HS-27A (cell line): ENCODE measurements at places on chromosomes 1 and 21.
A peak's percentile ranks its signal among the peaks of the same experiment; 100 is the strongest.

GRCh38 chr1:32464716-32465577 lies at the start of gene ZBTB8B:
TSS of gene ZBTB8B (plus strand) at chr1:32465072. CDS start at chr1:32470625, 5,553 bp downstream.
- no peak for DNase-seq

DNA sequence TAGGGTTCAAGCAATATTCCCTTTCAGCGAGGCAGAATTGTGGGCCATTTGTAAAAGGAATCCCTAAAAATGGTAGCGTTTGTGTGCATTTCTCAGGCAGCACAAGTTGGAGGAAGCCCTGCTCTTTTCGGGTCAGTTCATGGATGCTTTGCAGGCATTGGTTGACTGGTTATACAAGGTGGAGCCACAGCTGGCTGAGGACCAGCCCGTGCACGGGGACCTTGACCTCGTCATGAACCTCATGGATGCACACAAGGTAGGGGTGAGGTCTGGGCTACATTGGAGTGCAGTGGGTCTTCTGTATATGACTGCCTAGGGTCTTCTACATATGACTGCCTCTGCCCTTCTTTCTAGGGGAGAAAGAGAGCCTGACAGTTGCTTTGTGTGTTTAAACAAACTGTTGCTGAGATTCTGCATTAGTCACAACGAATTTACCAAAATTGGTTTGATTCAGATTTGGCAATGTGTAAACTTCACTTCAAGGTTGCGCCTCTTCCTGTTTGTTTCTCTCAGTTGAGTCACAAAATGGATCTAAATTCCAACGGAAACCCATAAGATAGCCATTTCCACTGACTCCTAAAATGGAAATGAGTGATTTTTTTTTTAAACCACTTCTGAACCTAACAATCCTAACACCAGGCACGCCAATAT lies 40.4 kb upstream of the BMP8A start:
- no peak for DNase-seq

DNA sequence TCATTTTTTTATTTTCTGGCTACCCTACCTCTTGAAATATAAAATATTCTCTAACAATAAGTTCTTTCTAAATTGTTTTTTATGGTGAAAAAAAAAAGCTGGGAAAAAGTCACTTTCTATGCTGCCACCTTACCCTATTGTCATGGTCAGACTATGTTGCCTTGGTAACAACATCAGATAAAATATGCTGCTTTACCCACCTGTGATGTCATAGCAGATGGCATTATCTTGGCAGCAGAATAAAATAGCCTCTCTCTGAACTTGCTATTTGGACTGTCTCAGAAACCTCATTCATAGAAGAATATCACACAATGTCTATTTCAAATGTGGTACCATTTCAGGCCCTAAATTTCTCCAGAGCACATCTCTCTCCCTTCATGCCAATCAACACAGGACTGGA lies 69.6 kb upstream of the SGIP1 start:
- no peak for DNase-seq

- no peak for DNase-seq
Observed at GRCh38 chr1:106780806-106781569, 275.5 kb upstream of the PRMT6 start.

GRCh38 chr1:245465666-245466065 lies 310.9 kb downstream of the KIF26B start:
- no peak for DNase-seq

GRCh38 chr1:205484985-205485967 lies 19.2 kb upstream of the CDK18 start:
- DNase-seq: no peak

DNA sequence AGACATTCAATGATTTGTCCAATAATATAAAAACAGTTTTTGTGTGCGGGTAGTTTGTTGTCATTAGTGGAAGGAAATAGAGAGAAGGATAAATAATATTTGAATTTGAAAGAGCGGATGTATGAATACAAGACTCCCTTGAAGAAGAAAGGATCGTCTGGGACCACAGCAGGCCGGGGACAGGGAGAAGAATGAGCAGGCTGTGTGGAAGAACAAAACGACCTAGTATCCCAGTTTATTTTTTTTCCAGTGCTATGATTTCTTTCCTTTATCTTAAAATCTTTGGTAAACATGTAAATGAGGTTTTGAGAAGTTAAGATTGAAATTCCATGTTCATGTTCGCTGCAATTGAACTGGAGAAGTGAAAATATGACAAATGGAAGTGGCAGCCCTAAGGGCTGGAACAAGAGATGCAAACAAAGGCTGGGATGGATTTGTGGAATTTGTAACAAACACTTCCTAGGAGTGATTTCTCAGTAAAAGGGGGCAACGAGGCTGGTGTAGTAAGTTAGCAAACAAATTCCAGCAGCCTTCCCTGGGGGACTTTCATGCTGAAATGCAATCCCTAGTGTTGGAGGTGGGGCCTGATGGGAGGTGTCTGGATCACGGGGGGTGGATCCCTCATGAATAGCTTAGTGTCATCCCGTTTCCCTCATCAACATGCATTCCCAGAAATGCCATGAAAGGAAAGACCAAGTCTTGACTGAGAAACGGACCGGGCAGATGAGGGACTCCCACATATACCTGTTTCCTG lies 10.2 kb upstream of the IFI16 start:
- no peak for DNase-seq

GRCh38 chr1:74699331-74699730 lies 25.7 kb upstream of the ERICH3 start:
- no peak for DNase-seq

DNA sequence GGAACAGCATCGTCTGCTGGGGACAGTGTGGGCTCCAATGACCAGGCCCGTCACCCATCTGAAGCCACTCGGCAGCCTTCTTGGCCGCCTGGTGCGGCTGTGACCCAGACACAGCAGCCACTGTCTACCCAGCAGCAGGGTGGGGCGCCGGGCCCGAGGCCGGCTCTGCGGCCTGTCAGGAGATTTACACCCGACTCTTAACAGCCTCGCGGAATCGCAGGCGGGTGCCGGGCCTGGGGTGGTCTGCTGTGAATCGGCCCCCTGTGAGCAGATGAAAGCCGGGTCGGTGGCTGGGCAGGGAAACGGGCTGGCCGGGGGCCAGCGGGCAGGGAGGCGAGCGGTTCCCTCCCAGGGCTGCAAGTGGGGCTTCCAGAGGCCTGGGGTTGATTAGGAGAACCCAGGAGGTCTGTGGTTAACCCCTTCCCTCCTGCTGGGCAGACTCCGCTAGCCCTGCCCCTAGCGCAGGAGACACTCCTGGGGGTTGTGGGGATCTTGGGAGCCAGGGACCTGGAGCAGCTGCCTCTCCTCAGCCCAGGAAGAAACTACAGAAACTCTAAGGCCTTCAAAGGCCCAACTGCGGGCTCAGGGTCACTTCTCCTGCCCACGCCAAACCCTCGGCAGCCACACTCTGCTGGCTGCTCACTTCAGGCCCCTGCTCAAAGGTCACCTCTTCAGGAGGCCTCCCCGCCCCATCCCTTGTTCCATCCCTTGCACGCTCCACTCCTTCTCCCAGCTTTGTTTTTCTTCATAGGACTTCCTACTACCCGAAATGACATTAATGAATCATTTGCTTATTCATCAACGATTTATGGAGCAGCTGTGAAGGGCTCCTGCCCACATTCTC lies 15.6 kb downstream of the RUNX3 start:
- no peak for DNase-seq

- no peak for DNase-seq
Observed at GRCh38 chr1:160374306-160375110, 7.6 kb downstream of the NHLH1 start.

GRCh38 chr1:27887215-27888021 lies 15.1 kb downstream of the THEMIS2 start:
- DNase-seq: no peak

- no peak for DNase-seq
Observed at GRCh38 chr1:162530307-162530987, 31.1 kb upstream of the UAP1 start.

DNA sequence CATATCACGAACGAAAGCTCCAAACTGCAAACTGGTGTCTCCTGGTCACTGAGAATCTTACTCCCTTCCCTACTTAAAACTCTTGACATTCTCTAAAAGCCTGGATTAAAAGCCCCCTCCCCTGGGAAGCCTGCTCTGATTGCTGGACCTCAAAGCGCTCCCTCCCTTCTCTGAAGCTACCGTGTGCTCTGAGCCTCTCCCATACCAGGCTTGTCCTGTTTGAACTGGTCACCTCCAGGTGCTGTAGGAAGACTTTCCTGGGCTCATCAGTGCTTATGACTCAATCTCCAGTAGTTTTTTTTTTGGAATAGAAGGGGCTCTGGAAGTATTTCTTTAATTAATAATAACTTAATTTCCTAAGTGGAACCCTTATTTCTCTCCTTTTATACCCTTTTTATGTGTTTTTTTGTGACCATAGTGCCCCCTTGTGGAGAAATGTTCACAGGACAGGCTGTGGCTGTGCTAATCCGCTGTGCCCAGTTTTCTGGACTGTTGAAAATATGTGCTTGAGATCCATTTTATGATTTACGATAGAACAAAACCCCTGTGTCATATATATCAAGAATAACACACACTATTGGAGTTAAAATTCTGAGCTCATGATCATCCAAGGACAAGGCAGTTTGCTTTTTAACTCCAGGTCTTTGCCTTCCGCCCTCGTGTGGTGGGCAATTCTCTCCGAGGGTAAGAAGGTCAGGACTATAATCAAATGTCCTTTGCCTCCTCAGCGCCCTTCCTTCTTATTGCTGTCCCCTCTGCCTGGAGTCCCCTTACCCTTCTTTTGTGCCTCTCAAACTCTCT lies 16.9 kb downstream of the MTARC1 start:
- no peak for DNase-seq

DNA sequence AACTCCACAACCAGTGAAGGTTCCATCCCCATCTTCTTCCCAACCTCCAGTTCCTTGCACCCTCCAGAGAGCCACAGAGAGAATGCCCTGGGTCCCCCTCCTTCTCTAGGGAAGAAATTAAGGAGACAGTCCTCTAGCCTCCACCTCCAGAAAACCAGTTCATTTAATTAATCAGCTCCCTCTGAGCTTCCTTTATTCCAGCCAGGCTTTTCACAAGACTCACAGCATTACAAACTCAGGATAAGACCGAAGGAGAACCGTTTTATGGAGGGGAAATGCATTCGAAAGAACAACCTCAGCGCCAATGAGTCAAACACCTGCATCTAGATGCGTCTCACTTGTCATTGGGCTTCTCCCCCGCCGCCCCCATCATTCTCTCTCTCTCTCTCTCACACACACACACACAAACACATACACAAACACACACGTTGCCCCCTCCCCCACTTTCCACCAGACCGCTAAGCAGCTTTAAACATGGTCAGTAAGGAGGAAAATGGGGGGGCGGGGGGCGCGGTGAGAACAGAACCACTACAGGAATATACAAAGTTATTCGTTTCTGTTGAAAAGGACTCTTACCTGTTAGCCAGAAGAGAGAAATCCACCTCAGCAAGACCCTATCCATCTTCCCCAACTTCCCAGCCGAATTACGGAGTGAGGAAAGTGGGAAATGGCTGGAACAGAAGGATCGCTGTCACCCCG lies 544 bp downstream of the ILDR2 start:
- no peak for DNase-seq

- no peak for DNase-seq
Observed at GRCh38 chr1:216434232-216434631, 11.0 kb upstream of the USH2A start.

DNA sequence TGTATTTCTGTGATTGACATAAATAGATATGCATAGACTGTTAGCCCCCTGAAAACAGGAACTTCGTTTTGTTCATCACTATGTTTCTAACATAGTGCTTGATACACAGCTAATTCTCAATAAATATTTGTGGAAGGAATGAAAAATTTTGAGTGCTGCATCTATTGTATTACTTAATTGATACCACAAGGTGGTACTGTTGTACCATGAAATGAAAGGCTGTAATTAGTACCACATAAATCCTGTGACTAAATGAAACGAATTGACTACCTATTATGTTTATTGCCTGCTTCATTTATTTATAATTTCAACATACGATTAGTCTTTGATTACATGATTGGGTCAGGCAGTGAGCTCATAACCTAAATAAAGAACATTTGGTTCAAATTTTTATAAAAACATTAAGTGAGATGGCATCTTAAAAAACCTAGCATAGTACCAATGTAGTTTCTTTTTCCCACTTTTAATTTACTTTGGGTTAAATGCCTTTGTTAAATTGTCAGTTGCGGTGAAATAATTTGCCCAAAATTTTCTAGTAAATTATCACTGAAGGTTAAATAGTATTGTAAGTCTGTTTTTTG lies 15.0 kb upstream of the TGFB2 start:
- DNase-seq: peak; percentile 30

DNA sequence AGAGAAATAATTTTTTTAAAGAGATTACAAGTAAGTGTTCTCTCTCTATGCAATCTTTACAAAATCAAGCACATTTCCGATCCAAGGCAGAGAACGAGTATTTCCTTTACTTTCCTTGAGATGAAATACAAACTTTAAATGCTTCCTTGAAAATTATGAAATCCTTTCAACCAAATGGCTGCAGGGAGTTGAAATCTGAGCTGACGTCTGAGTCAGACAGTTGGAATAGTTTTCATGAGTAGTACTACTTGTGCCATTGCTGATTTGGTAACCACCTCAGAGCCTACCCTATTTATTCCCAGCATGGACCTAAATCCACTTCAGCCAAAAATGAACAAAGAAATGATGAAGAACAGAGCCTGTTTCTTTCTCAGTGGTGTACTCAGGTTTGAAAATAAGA lies 183.6 kb downstream of the GIPC2 start:
- no peak for DNase-seq

DNA sequence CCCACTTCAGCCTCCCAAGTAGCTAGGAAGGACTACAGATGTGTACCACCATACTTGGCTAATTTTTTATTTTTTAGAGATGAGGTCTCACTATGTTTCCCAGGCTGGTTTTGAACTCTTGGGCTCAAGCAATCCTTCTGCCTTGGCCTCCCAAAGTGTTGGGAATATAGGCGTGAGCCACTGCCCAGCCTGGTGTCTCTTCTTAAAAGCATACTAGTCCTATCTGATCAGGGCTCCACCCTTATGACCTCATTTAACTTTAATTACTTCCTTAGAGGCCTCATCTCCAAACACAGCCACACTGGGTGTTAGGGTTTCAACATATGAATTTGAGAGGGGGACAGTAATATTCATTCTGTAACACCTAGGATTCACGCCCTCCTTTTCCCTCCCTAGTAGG lies 130.9 kb downstream of the GLIS1 start:
- DNase-seq: no peak

DNA sequence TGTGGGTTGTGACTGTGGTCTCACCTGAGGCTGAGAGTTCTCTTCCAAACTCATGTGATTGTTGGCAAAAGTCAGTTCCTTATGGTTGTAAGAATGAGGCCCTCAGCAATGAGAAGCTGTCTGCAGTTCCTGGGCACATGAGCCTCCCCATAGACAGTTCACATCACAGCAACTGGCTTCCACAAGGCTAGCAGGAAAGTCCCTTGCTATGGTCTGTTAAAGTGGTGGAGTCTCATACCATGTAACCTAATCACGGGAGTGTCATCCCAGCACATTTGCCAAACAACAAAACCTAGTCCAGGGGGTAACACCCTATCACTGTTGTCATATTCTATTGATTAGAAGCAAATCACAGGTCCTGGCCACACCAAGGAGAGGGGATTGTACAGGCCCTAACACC lies 163.8 kb downstream of the BACH1 start:
- no peak for DNase-seq

GRCh38 chr1:12617511-12617900 lies 504 bp downstream of the DHRS3 start:
- DNase-seq: no peak

GRCh38 chr1:112833806-112834205 lies 118.7 kb upstream of the PPM1J start:
- DNase-seq: no peak
